ENCODE measurements at places on chromosomes 5 and 9.

- DNase-seq: no peak
Measured at GRCh38 chr9:77843871-77844155, 187.8 kb downstream of the GNAQ start.

GRCh38 chr5:40841068-40841805 is at the start of gene CARD6:
CARD6 (plus strand) TSS chr5:40841367; CDS start chr5:40841383, 16 bp downstream.
- DNase-seq: no peak

- DNase-seq: no peak
Measured at GRCh38 chr5:77777911-77778310, 1.8 kb upstream of the TBCA start.

GRCh38 chr9:101639311-101639710 is 44.5 kb upstream of the PPP3R2 start:
- no peak for DNase-seq

DNA sequence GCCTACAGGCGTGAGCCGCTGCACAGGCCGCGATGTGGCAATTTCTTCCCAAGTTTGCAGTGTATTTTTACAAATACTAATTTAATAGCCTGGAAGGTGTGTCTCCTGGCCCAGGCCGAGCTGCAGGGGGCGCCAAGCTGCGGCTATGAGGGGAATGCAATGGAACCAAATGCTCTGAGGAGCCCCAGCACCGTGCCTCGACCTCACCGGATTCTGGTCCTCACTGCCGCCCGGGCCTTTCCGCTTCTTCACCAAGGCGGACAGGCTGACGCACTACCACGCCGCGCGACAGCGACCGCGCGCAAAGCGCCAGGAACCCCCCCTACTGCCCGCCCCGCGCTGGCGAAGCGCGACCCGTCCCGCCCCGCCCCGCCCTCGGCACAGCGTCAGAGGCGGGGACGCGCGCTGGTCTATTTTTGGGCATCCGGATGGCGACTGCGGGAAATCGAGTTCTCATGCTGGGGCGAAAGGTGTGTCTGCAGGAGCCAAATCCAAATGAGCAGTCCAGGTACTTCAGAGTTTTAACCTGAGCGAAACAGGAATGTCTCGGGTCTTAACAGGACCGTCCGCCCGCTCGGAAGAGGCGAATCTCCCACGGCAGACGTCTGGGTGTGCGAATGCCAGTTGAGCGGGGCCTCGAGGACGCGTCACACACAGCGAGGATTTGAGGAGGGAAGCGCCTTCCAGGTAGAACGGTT is 31.7 kb upstream of the PRXL2C start:
- DNase-seq: peak; percentile 49

- no peak for DNase-seq
Measured at GRCh38 chr5:137316346-137316736, 182.8 kb downstream of the SPOCK1 start.

- DNase-seq: no peak
Measured at GRCh38 chr5:131716650-131717049, 80.2 kb downstream of the FNIP1 start.

DNA sequence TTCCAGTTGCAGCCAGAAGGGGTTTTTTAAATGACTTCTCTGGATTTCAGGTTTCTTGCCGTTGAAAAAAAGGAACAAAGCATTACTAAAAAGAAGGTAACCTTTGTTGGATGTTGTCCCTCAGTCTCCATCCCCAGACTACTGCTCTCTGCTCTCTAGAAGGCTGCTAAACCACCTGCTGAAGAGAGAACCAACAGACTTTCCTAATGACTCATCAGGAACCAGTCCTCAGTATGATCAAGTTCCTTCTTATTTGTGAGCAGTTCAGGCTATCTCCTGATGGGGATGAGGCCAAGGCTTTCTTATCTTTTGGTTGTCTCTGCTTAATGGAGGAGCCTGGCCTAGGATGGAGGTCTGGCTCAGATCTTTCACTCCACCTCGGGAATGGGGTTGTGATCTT is 4.1 kb downstream of the KIF4B start:
- DNase-seq: no peak

DNA sequence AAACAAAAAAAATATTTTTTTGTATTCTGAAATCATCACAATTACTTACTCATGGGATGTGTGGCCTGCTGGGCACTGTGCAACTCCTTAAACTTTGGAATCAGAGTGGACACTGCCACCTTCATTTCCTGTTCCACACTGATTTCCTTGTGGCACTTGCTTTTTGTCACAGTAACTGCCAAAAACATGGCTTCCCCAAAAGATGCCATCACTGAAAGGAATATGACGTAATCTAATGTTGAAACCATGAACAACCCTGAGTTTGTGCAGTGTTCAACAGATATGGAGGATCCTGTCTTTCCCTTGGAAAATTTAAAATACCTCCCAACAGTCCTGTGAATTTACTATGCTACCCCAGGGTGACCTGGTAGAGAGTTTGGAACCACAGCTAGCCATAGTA is 12.6 kb upstream of the IL12B start:
- no peak for DNase-seq
